ENCODE measurements at places on chromosomes 1 and 21.

DNA sequence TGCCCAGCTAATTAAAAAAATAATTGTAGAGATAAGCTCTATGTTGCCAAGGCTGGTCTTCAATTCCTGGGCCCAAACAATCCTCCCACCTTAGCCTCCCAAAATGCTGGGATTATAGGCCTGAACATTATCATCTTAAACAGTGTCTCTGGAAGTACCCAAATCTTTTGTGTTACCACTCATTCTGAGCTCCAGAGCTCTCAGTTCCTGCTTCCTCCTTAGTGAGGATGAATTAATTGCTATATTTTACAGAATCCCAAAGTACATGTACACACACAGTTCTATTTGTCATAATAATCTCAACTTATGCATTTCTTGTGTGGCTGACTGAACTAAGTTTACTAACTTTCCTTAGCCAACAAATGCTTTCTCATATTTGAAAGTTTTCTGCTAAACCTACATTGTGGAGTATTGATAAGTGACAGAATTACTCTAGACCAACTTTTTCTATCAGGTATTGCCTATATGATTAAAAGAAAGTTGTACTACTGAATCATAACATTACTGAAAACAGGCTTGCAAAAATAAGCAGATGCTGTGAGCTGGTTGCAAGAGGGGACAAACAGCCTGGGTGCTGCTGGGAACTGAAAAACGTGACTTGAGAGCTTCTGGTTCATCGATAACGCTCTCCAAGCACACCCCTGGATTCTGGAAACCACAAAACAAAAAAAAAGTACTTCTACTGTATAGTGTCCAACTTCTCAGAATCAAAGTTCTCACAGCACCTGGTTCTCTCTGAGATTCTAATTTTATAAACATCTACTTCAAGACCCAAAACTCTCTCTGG lies 15.3 kb downstream of the VAV3 start:
- DNase-seq = no peak

- no peak for DNase-seq
Observed at GRCh38 chr1:2106659-2107405, 56.6 kb downstream of the PRKCZ start.

- peak; percentile 85 for DNase-seq
Observed at GRCh38 chr1:184755226-184756065, 788 bp upstream of the EDEM3 start.

GRCh38 chr1:47003896-47004403 lies 19.5 kb upstream of the CYP4X1 start:
- no peak for DNase-seq

DNA sequence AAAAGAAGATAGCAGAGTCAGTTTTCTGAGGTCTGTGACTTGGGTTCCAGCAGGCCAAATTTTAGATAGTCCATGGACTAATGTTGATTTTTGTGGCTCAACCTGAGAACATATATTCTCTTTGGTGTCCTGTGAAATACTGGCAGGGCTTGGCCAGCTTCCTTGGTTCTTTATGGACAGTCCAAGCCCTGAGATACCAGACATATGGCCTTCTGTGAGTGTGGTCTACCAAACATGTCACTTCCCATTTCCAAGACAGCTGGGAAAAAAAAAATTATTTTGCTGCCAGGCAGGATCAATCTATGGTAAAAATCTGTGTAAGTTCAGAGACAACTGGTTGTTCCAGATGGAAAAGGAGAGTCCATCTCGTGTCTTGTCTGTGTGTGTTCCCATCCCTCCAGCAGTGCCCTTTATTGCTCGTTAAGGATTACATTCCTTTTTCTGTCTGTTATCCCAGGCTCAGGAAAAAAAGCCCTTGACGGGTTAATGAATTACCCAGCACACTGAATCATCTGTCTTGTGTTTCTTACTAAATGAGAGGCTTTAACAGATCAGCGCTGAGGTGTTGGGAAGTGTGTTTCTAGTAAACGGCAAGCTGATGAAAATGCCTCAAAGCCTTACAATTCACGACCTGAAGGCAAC lies 33.4 kb upstream of the XPR1 start:
- no peak for DNase-seq

DNA sequence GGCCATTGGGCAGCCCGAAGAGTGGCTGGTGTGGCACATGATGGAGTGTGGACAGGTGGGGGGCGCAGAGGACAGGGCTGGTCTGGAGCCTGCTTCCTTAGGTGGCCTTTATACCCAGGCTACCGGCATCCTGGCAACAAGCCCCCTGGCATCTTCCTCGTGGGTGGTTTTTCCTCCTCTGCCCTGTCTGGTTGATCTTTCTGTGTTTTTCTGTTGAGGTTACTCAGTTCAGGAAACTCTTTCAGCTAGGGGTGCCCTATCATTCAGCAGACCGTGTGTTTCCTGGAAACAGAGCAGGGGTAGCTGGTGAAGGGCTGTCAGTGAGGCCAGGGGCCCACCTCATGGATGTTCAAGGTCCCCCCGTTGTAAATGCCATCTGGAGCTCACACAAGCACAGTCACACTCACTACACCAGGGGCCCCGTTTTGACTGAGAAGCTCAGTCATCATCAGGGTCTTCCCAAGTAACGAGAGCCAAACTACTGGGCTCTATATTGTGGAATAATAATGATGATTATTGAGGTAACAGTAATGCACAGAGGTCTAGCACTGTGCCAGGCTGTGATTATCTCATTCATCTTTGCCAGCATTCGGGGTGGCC lies at the start of gene KRTAP12-4:
Gene KRTAP12-4 (minus strand): TSS at position 84 of the 600 bp plus-strand sequence. CDS start 45 bp downstream, at position 39.
- no peak for DNase-seq

DNA sequence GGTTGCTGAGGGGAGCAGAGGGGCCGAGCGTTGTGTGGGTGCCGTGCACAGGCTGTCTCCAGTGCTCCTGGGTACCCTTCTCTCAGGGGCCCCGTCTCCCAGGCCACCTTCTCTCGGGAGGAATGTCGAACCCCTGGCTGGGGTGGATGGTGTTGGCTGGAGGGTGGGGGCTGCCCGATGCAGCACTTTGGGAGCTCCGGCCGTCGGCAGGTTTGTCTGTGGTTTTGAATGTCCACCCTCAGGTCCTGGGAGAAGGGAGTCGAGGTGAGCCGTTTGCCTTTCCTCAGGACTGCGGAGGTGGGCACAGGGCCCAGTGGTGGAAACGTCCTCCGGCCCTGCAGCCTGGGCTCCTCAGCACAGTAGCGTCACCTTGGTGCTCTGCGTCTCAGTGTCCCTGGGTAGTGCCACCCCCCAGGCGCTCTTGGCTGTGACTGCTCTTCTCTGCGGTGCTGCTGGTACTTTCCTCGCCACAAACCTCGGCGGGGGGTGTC lies 14.5 kb downstream of the SLX9 start:
- DNase-seq = no peak

GRCh38 chr1:93612510-93612909 lies 69.1 kb downstream of the BCAR3 start:
- no peak for DNase-seq

DNA sequence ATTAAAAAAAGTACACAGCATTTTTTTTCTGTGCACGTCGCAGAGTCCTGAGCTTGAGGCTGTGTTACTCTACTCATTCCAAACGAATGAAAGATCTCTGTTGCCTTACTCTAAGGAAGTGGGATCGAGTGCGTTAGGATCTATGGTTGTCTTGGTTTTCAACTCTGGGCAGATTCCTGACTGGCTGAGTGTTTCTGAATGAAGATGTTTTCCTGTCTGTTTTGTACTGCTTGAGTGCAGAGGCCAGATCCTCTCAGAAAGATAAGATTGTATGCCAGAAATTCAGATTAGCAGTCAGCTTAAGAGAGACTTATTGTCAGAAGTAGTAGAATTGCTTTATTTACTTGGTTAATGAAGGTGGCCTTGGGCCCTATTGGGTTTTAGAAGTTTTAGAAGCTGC lies 14.0 kb downstream of the PLA2G2E start:
- no peak for DNase-seq
